ENCODE measurements at places on chromosomes 7 and 10.

DNA sequence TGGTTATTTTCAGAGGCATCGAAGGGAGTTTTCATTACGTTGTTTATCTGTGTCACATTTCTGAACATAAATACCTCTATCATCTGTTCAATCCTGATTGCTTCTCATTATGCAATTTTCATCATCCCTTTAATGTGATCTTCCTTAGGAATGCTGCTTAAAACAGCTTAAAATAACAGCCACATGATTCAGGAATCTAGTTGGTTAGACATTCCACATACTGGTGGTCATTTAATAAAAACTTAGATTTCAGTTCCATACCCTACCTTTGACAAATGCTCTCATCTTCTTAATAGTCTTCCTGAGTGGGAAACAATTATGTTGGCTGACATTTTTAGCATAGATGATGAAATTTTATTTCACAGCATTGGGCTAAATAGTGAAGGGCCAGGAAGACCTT is 191.3 kb upstream of the CDCA7L start:
- DNase-seq, result no peak

DNA sequence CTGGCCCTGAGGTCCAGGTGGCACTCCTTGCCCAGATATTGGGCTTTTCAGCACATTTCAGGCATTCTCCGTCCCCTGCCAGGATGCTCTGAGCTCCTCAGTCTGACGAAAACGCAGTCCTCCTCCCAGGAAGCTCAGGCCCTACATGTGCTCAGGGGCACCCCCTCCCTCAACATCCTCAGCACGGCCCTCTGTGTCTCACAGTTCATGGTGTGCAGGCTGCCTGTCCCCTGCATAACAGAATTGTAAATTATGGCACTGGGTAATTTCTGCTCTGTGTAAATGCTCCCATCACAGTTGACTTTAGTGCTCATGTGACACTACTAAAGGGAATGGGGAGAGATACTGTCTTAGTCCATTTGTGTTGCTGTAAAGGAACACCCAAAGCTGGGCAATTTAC is 563.8 kb downstream of the DNAJB6 start:
- no peak for DNase-seq

- DNase-seq, result peak; percentile 66
Measured at GRCh38 chr10:126459878-126460481, 71.7 kb upstream of the ADAM12 start.

DNA sequence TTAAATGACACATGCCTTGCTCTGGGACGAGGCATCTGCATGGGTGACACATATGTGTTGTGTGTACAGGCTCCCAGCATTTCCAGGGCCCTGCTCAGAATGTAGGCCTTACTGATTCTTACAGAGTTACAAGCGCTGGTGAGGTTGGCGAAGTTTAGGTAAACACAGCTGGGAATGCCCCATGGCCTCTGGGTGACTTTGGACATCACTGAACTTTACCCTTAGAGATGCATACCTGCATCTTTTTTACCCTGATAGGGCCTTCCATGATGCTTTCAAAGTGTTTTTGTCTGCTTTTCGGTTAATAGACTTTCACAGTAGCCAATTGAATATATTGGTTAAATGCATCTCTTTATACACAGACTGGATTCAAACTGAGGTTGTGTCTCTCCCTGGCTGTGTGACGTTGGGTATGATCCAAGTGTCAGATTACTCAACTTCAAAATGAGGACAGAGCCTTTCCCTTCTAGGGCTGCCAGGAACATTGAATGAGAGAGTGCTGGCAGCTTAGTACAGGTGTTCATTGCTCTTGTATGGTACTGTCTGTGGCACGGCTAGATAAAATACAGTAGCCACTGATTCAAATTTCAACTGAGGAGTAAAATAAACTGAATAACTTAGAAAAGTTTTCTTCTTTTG is 29.5 kb downstream of the EGFR start:
- DNase-seq, result no peak

DNA sequence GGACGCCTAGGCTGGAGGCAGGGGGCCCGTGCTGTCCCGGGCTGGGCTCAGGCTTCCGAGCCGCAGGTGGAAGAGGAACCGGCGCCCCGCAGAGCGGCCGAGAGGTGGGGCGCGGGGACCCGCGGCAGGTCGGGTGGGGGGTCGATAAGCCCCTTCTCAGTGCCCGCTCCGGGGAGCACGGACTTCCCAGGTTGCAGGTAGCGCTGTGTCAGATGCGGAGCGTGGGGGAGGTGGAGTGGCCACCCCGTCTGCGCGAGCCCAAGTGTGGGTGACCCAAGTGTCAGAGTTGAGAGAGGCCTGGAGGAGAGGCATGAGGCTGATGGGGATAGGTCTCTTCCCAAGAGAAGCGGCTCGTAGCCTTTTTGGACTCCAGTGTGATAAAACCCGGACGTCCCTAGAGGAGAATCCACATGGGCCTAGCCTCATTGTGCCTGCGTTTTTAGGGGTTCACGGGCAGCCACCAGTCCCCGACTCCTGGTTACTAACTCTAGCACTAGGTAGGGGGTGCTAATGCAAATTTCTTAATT is 580 bp downstream of the EEPD1 start:
- no peak for DNase-seq

GRCh38 chr10:74706966-74707365 is 119.4 kb upstream of the KAT6B start:
- DNase-seq, result no peak

GRCh38 chr10:63452524-63452923 is 13.3 kb downstream of the JMJD1C start:
- DNase-seq, result no peak

DNA sequence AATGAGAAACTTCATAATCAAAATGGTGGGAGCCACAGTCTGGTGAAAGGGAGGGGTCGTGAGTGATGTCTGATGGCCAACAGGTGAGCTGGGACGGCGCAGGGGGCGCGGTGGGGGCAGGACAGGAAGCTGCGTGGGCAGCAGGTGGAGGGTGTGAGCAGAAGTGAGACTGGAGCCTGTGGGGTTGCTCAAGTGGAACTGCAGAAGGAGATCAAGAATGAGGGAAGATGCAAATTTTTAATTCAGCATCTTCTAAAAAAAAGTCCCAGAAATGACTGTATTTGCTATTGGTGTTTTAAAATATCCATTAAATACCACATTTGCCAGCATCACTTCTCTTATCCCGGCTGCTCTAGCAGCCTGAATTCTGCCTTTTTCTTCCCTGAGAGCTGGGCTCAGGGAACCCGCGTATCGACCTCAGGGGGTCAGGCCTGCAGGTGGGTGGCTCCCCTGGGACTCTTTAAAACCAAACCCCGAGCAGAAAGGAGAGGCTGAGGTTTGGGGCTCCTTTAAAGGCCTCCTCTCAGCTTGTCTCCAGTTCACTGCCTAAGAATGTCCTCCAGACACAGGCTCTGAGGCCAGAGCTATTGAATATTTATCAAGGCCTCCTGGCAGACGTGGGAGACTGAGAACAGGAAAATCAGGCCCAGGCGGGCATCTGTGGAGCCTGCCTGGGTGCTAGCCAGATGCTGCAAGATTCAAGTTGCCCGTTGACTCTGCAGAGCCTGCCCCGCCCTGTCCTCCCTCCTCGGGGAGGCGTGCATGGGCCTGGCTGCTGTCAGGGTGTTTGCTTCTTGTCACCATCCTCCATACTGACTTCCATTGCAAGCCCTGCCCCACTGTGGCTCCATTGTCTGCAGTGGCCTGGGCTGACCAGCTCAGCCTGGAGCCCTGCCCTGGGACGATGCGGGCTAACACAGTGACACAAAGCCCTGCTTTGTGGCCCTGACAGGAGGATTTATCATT is 53.9 kb downstream of the SYPL1 start:
- peak; percentile 63 for DNase-seq

DNA sequence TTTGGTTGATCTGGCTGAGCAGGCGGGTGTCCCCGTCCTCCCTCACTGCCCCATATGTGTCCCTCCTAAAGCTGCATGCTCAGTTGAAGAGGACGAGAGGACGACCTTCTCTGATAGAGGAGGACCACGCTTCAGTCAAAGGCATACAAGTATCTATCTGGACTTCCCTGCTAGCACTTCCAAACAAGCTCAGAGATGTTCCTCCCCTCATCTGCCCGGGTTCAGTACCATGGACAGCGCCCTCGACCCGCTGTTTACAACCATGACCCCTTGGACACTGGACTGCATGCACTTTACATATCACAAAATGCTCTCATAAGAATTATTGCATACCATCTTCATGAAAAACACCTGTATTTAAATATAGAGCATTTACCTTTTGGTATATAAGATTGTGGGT is 26.9 kb upstream of the TRIM56 start:
- peak; percentile 60 for DNase-seq

DNA sequence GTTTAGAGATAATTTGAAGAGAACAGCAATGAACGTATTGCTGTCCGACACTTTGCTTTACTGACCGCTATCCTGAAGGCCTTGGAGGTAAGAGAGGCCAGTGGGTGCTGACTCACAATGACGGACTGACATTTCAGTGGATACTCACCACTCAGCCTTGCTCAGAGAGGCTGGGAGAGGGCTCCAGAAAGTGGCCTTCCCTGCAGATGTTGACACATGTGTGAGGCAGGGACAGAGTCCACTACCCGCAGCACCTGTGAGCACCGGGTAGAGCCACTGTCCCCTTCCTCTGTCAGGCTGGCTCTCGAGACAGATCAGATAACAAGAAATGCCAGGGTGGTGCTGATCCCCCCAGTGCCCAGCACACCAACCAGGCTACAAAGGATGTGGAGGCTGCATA is 75.0 kb downstream of the GPR26 start:
- no peak for DNase-seq

DNA sequence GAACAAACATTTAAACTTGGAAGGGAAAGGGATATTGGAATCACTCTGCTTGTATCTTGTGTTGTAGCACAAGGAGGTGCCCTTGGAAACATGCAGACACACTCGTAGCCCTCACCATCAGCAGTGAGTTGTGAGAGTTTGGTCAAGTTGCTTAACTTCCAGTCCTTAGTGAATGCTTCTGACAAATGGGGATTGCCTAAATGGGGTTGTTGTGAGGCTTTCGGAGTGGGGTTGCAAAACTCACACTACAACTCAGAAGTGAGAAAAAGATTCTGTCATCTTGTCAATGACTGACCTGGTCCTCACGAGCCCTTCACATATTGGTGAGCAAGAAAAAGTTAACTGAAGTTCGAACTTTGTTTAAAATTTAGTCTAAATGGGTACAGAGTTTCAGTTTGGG is 29.0 kb upstream of the GSDME start:
- no peak for DNase-seq

- DNase-seq, result no peak
Measured at GRCh38 chr10:124359336-124359832, 59.3 kb downstream of the OAT start.

- no peak for DNase-seq
Measured at GRCh38 chr10:126153711-126154628, 234.3 kb downstream of the ADAM12 start.

DNA sequence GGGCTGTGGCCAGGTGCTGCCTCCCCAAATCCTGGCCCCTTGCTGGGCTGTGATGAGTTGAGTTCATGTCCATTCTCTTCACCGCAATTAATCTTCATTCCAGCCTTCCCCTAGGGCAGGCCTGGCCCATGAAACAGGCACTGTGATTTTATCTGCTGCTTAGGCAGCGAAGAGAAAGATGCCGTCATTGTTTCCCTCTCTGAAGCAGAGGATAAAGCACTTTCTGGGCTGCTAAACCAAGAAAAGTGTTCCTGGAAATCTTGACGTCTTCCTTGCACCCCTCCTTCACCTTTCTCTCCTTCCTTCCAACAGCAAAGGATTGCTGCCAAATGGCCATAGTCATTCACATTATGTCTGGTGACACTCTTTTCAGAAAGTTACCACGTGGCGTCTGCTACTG is 265.9 kb downstream of the ZEB1 start:
- DNase-seq, result no peak

DNA sequence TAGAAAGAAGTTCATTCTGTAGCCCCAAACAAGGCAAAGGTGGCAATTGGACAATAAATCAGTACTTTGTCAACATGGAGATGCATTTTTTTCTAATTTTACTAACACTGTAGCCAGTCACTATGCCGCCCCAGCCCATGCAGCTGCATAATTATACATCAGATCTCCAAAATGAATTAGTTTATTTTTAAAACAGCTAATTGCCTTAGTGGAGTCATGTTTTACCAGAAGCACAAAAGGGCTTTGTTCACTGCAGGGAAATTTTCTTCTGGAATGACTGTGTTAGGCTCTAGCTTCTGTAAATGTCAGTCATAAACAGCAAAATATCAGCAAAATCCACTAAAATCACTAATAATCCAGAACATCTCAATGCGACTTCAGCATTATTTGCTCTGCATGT is 20.1 kb upstream of the HDAC9 start:
- DNase-seq, result no peak

GRCh38 chr10:21972584-21972983 is 30.9 kb downstream of the DNAJC1 start:
- no peak for DNase-seq

DNA sequence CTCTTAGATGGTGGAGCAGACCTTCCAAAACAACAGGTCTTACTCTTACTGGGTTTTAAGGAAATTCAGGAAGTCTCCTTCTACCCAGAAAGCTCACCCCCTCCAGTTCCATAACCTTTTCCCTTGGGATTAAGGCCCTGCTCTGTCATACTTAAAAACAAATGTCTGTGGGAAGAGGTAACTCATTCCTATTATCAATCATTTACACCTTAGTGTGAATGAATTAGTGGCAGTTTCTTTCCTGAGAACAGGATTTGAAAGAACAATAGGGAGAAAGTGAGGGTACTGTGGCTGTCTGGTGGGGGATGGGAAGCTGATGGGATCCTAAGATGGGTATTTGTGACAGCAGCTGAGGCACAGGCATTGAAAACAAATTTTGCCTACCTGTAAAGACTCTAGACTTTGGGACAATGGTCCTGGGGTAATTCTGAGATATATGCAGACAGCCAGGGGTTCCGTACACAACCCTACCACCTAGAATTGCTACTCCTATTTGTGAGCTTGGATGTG is 22.2 kb upstream of the PDLIM1 start:
- DNase-seq, result no peak

DNA sequence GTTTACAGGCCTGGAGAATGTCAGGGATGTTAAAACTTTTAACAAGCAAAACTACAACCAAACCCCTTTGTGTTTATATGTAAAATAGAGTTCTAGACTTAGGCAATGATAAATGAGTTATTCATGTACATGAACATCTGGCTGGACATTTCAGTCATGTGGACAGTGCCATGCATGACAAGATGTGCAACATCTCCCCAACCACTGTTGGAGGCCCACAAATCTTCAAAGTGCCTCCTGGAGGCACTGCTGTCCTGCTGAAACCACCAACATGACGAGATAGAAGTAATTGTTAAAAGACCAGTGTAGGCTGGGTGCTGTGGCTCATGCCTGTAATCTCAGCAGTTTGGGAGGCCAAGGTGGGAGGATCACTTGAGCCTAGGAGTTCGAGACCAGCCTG is 18.4 kb downstream of the PPIA start:
- no peak for DNase-seq

DNA sequence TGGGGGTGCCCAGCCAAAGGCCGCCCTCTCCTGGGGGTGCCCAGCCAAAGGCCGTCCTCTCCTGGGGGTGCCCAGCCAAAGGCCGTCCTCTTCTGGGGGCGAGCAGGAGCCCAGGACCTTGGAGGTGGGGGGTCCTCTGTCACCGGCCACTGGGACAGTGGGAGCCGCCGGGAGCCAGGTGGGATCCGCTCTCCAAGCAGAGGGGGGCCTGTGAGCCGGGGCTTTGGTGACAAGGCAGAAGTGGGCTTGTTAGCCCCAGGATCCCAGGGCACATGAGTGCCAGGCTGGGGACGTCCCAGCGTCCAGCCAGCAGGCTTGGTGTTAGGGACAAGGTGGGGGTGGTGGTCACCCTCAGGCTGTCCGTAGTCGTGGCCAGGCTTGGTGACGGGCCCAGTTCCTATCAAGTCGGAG is 29.4 kb upstream of the UTF1 start:
- no peak for DNase-seq

GRCh38 chr10:121600611-121601010 is 2.4 kb upstream of the FGFR2 start:
- DNase-seq, result no peak

GRCh38 chr10:116147147-116147905 is 125.7 kb downstream of the GFRA1 start:
- no peak for DNase-seq

Measured in RWPE1 (cell line).